ENCODE measurements at places on chromosomes 7 and 10. TPM values are rescaled to one million over a fixed set of nuclear protein-coding genes. Genes with fewer than 3 reads are reported as not detected.

The EGFR gene
- total RNA-seq = 33.8 TPM

The PAPSS2 gene
- total RNA-seq = 14.8 TPM

The TMEM26 gene
- not detected for total RNA-seq

DNA sequence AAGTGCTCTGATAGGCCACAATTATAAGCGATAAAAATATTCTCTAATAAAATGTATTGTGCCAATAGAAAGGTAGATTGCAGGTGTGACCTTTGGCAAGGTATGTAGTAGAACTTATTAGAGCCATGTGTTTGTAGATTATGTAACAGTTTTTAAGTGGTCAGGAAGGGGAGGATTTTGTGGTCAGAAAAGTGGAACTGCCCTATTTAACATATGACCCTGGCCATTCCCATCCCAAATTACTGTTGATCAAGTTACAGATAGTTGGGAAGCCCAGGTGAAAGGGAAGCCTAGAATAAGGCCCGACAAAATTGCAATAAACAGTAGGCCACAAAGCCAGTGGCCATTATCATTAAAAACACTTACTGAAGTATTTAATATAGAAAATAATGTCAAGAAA lies 89.2 kb downstream of the SPAG6 start:
- H3K27me3 ChIP-seq = no peaks in the 10 kb centered on the region
- H3K27ac ChIP-seq = no peak overlapping the region
- H3K4me1 ChIP-seq = peaks cover 15% of the 10 kb centered on the region

DNA sequence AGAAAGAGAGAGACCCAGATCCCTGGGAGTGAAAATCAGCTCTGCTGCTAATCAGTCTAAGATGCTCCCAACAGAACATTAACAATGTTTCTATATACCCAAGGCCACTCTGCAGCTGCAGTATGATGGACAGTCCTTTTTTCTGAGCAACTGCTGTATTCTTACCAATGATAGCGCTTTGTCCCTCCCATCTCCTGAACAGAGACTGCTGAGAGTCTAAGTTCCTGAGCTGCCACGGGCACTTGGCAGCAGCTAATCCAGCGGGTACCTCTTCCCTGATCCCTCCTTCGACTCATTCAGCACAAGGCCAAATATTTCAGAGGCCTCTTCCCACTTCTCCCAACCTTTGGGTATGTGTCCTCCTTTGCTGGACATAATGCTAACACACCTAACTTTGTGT lies 7.7 kb downstream of the CPVL start:
- no peak overlapping the region for H3K4me3 ChIP-seq
- no peak for DNase-seq
- H3K36me3 ChIP-seq = no peaks in the 10 kb centered on the region
- H3K27me3 ChIP-seq = no peaks in the 10 kb centered on the region

GRCh38 chr7:6510476-6511133 lies 40.7 kb downstream of the GRID2IP start:
- no peaks in the 10 kb centered on the region for H3K36me3 ChIP-seq
- H3K4me3 ChIP-seq = no peak overlapping the region
- H3K4me1 ChIP-seq = no peaks in the 10 kb centered on the region
- no peaks in the 10 kb centered on the region for H3K27me3 ChIP-seq
- no peak for DNase-seq

- H3K27me3 ChIP-seq = no peaks in the 10 kb centered on the region
- DNase-seq = no peak
- H3K27ac ChIP-seq = no peak overlapping the region
- H3K4me3 ChIP-seq = no peak overlapping the region
These were observed 158.8 kb upstream of the ZNF804B start for GRCh38 chr7:88600695-88601094.

GRCh38 chr10:23063045-23063972 lies 32.1 kb upstream of the MSRB2 start:
- H3K4me3 ChIP-seq = no peak overlapping the region
- H3K36me3 ChIP-seq = no peaks in the 10 kb centered on the region
- DNase-seq = no peak
- H3K27ac ChIP-seq = no peak overlapping the region
- peaks cover 16% of the 10 kb centered on the region for H3K4me1 ChIP-seq

The CRTAC1 gene
- 25.2 TPM for total RNA-seq

GRCh38 chr7:87209295-87209924 lies 10.1 kb downstream of the TMEM243 start:
- H3K4me1 ChIP-seq = no peaks in the 10 kb centered on the region
- H3K27ac ChIP-seq = no peak overlapping the region
- no peaks in the 10 kb centered on the region for H3K27me3 ChIP-seq

DNA sequence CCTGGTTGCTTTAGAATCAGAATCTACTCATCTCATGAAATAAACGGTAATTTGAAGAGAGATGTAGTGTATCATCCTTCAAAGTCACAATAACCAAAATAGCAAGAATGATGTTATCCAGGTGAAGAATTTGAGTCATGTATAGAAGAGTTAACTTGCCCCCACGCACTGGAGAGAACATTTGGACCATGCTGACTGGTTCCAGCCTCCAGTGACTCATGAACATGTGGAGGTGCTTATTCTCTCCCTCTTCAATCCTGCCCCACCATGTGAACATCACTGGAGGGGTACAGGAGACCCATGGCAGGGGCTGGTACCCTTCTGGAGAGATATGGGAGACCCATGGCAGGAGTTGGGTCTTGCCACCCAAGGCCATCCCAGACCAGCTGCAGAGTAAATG lies 427.8 kb downstream of the CALN1 start:
- no peak for DNase-seq
- no peaks in the 10 kb centered on the region for H3K36me3 ChIP-seq
- H3K4me3 ChIP-seq = no peak overlapping the region
- no peaks in the 10 kb centered on the region for H3K4me1 ChIP-seq
- no peaks in the 10 kb centered on the region for H3K27me3 ChIP-seq
- H3K27ac ChIP-seq = no peak overlapping the region

- H3K36me3 ChIP-seq = peaks cover 64% of the 10 kb centered on the region
- no peak overlapping the region for H3K4me3 ChIP-seq
- H3K4me1 ChIP-seq = no peaks in the 10 kb centered on the region
- DNase-seq = peak; percentile 45
These were observed 11.6 kb downstream of the ADCK2 start for GRCh38 chr7:140684066-140684950.

GRCh38 chr10:115043719-115044118 lies 49.4 kb upstream of the ATRNL1 start:
- no peaks in the 10 kb centered on the region for H3K36me3 ChIP-seq
- DNase-seq = no peak
- no peaks in the 10 kb centered on the region for H3K27me3 ChIP-seq
- H3K4me1 ChIP-seq = no peaks in the 10 kb centered on the region
- no peak overlapping the region for H3K4me3 ChIP-seq

GRCh38 chr10:93580828-93581227 lies 14.4 kb downstream of the FFAR4 start:
- no peaks in the 10 kb centered on the region for H3K27me3 ChIP-seq
- no peak for DNase-seq
- no peaks in the 10 kb centered on the region for H3K4me1 ChIP-seq
- no peak overlapping the region for H3K27ac ChIP-seq
- no peak overlapping the region for H3K4me3 ChIP-seq

Measured in ascending aorta (tissue), 2 donors.